A172 (cell line): ENCODE measurements at places on chromosomes 4 and X. TPM values are rescaled to one million over a fixed set of nuclear protein-coding genes. Genes with fewer than 3 reads are reported as not detected.

Gene CCKAR
- total RNA-seq, result not detected in 2 replicates

Gene TBC1D9
- total RNA-seq, result 26.5 and 29.4 TPM in 2 replicates

Gene RHOH
- total RNA-seq, result not detected in 2 replicates

Gene PPBP
- not detected in 2 replicates for total RNA-seq

Gene SSX4
- total RNA-seq, result not detected in 2 replicates

Gene MAGEA2
- total RNA-seq, result 0.12 TPM in 1 of 2 replicates, not detected in the other

Gene NDP
- 0.22 TPM in 1 of 2 replicates, not detected in the other for total RNA-seq

Gene CT45A1
- total RNA-seq, result not detected in 2 replicates

GRCh38 chr4:94660614-94661013, 97.1 kb upstream of the BMPR1B start:
- no peak for DNase-seq

- no peak for DNase-seq
These were observed 6.2 kb upstream of the MGARP start for GRCh38 chr4:139286186-139286698.

DNA sequence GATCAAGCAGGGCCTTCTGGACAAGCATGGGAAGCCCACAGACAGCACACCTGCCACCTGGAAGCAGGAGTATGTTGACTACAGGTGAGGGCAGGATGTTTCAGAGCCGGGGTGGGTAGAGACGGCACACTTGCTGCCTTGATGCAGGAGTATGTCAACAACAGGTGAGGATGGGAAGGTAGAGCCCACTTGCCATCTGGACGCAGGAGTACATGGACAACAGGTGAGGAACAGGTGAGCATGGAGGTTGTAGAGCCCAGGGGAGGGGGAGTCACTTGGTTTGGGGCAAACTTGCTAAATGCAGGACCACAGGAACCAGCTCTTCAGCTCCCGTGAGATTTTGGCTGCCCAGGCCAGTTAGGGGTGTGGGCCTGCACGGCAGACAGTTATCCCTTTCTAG, 12.0 kb downstream of the DKC1 start:
- DNase-seq, result no peak

DNA sequence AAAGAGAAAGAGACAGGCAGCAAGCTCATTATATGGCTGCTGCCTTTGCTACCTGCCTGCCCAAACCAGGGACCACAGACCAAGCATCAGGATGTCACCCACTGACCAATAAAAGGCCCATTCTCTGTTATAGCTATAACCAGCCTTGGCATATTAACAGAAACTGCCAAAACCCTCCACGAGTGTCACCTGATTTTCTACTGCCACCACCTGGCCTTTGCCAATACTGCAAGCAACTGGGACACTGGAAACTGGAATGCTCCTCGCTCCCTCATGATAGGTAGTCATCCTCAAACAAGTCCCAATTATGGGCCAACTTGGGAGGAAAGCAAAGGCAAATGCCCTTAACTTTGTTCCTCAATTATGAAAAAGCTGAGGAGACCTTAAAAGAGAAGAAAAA, 76.0 kb downstream of the SPIN4 start:
- peak; percentile 25 for DNase-seq

DNA sequence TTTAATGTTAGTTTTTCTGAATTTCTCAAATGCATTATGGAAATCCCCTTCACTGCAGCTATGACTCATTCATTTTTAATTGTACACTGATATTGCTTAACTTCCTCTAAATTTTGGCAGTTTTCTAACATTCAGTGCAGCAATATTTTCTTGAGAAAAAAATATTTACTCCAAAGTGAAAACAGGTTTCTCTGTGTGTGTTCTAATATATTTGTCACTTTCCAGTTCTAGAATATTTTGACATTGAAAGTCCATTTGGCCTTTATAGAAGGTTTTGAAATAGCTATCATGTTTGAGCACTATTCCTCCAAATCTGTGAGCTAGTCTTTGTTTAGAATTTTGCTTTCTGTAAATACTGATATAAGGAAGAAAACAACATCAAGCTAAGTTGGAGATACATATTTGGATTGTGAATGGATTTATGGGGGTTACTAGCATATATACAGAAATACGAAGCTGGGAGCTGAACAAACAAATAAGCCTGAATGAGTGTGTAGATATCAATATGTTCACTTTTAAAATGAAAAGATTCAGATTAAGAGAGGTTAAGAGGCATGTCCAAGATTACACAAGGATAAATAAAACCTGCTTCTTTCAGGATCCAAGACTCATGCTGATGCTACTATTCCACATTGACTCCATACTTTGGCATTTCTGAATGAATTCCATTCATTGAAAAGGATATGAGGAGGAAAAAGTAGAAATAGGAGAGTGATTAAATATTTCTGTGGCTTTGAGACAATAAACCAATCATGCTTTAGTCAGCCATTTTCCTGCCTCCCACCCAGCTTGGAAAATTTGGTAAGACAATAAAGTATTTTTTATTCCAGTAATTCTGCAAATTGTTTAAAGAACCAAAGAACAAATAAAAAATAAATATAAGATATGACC, 57.3 kb upstream of the SLIT2 start:
- DNase-seq, result peak; percentile 68

GRCh38 chr4:83283181-83283580, 1.4 kb downstream of the COQ2 start:
- no peak for DNase-seq

GRCh38 chrX:57528670-57529255, 63.0 kb upstream of the ZXDB start:
- DNase-seq, result no peak

GRCh38 chrX:132009350-132009749, 13.8 kb upstream of the STK26 start:
- no peak for DNase-seq

DNA sequence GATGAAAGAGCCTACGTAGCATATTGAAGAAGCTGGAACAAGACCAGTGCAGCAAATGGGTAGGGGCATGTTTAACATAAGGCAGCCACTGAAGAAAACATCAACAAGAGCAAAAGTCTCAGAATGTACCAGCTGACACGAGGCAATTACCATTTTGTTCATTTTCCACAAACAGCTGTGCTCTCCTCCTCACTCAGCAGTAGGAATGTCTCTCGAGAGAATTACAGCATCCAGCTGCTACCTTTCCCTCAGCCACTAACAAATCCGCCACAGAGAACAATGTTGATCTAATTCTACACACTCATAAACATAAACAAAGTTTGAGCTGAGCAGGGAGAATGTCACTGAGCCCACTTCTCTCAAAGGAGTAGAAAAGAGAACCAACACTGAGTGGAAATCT, 68.0 kb downstream of the OPHN1 start:
- DNase-seq, result no peak

- peak; percentile 21 for DNase-seq
These were observed 100.5 kb downstream of the CLNK start for GRCh38 chr4:10584042-10584441.

DNA sequence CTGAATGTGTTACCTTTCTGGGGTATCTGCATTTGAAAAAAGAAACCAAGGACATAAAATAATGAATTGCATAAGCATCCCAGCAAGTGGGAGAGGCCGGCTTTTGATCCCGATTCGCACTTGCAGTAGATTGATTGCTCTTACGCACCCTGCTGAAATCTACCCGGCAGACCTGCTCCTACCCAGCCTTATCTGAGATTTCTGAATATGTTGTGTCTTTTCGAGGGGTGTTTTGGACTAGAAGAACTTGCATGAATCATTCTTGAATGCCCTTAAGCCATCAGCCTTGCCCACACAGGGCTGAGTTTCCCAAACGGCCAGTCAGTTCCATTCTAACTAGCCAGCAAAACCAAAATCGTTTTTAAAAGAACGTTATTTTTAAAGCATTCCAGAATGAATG, 174.4 kb upstream of the BCOR start:
- no peak for DNase-seq

DNA sequence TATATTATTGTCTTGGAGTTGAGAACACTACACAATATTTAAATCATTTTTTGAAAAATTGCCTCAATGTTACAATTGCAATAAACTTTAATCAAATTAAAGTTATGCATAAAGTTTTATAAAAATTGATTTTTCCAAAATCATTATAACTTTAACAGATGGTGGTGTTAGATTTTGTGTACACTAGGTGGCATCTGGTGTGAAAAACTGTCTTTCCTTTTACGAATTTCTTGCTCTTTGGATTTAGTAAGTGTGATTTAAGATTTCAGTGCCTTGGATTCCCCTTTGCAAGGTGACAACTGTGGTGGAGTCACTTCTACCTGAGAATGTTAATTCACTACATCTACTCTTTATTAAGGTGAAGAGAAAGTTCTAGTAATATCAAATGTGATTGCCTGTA, 91.6 kb downstream of the AREG start:
- no peak for DNase-seq

- DNase-seq, result no peak
These were observed 228.1 kb downstream of the ARHGAP24 start for GRCh38 chr4:85703096-85703495.

DNA sequence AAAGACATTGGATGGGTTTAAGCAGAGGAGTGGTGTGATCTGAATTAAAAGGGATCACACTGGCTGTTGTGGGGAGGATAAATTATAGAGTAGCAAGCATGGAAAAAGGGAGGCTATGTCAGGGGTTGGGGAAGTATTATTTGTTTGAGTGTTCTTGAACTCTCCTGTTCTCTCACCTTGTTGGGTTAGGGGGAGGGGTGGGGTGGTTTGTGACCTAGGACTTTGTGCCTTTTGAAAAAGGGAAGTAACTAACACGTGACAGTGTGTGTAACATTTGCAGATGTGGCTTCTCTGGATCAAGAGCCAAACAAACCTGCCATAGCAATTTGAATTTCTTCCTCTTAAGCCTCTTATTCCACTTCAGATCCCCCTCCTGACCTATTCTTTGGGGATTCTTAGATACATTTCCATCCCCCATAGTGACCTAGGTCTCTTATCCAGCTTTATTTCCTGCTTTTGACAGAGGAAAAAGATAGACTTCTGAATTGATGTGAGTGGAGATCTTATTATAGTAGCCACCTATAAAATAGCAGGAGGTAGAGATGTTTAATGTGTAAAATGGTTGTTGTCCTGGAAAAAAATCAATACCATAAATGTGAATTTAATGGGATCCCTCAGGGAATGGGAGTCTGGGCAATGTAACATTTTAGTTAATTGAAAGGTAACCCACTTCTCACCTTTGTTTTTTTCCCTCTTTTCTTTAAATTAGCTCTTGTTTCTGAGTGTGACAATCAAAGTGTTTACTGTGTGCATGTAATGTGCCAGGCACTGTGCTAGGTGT, 120.4 kb downstream of the CT47B1 start:
- DNase-seq, result no peak

DNA sequence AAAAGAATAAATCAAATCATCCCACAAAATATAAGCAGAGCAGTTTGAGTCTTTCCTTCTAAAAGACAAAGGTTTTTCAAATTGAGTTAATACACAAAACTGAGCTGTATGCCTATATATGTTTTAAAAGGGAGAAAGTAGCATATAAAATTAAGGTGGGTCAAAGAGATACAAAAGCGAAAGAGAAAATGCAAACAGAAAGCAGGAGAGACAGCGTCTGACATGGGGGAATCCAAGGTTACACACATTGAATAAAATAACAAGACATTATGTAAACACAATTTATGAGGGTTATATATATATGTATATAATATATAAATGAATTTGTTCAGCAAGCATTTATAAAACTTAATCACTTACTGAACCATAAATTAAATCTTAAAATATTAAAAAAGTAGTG, 276.1 kb upstream of the LCORL start:
- DNase-seq, result no peak

DNA sequence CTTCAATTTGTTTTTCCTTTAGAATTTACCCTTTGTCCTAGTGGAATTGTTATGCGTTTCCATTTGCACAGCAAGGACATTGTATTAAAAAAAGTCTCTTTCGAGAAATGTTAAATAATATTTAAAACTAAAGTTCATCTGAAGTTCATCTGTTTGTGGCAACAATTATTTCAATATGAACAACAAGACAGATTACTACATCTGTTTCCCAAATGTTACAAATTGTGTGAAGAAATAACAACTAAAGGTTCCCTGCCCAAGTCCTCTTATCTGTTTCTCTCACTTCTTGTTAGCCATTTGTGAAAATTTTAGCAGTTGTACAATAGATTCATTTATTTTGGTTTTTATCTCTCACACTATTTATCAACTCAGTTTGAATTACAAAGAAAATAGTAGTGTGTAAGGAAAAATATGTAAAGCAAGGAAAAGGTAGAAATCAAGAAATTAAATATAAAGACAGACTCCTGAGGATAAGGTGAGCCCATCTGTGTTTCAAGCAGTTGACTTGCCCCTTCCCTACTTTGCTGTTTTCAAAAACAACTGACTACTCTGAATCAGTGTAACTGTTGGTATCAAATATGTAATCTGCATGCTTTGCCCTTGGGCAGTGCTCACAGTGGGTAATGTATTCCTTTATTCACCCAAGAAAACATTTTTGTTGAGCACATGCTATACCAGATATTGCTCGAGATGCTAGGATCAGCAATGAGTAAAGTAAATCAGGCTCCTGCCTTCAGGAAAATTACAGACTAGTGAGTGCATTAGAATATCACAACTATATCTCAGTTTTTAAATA, 118.9 kb upstream of the PCDH7 start:
- no peak for DNase-seq

DNA sequence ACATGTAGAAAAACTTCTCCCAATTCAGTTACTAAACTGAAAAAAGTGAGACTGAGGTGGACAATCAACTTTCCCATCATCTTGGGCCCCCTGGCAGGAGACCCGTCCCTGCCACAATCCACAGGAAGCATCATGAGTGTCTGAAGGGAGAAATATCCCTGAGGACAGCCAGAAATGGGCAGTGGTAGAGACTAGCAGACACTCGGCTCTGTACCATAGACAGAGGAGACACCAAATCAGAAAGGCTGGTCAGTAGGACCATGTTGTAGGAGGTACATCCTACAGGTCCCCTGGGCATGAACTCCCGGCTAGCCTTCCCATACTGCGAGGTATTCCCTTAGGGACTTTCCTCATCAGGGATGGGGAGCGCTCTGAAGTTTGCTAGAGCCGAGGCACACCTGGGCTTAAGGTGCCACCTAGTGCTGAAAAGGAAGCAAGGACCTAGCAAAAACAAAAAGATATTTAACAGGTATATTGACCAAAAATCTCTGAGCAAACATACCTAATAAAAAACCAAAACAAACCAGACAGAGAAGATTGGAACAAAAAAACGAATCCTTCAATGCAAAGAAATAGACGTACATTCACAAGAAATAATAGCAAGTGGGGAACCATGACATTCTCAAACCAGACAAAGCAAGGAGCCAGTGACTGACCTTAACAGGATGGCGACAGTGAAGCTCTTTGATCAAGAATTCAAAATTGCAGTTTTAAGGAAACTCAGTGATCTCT, 55.6 kb downstream of the HAUS3 start:
- peak; percentile 5 for DNase-seq

DNA sequence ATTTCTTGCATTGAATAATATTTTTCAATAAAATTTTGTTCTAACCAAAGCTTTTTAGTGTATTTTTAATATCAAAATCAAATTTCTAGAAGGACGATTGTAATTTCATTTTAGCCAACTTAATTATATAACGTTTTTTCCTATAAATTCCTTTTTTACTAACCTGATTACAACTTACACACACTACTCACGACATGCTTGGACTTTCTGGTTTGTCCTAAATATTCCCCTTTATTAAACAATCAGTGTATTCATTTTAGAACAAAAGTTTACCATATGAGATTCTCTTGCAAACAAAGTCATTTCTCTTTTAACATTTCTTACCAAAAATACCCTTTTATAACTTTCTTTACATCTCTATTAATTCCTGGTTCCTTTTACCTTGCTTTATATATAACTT, 173.7 kb downstream of the PWWP3B start:
- DNase-seq, result no peak
